HAP-1 (cell line): ENCODE measurements at places on chromosomes 4 and X.

DNA sequence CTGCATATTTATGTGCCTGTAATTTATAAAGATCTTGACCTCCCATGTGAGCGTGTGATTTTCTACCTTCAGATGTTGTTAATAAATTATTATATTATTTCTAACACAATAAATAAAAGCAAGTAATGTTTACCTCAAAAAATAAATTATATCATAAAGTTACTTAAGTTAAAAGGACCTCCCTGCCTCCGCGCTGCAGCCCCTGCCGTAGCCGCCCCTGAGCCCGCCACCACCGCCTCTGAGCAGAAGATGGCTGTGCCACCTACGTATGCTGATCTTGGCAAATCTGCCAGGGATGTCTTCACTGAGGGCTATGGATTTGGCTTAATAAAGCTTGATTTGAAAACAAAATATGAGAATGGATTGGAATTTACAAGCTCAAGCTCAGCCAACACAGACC is 119.6 kb upstream of the BRWD3 start:
- no peak for DNase-seq

- no peak for DNase-seq
Observed at GRCh38 chr4:6071959-6072720, 53.9 kb upstream of the C4orf50 start.

GRCh38 chrX:125757794-125758564 is 408.1 kb downstream of the DCAF12L2 start:
- DNase-seq = no peak

DNA sequence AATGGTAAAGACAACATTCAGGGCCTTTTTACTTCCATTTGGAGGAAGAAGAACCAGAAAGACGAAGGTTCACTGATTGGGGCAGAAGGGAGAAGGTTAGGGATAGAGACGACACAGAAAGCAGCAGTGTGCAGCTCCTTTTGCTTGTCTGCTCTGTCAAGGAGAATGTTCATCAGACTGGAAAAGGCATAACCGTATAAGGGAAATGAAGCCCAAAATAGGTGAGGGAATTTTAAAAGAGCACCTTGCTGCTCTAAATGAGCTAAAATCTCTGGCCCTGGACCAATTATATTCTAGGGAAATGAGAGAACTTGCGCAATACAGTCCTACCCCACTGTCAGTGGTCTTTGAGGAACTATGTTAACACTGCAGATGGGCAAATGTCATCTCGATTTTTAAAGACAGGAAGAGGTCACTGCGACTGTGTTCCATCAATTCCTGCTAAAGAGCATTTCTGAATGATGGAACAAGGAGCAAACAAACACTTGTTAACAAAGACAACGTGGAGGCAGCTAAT is 909.8 kb upstream of the FTHL17 start:
- DNase-seq = no peak

DNA sequence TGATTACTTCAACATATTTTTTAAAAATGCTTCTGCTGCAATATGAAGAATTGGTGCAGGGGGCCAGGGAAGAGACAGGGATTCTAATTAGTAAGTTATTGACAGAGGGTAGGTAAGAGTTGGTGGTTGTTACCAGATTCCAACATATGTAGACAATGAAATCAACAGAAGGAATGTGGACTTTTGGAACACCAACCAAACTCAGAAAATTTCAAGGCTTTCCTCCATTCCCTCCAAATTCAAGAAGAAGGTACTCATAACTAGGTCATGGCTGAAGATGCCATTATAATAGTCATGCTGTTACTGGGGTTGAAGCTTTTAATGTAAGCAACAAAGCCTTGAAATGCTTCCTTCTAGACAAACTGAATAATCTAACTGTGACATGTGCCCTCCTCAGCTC is 22.9 kb upstream of the CXCL13 start:
- no peak for DNase-seq
